Fibroblast of mammary gland (primary cell): ENCODE measurements at places on chromosomes 1 and 21.

- DNase-seq: no peak
Measured at GRCh38 chr1:187157115-187157514, 328.4 kb downstream of the PLA2G4A start.

GRCh38 chr1:26363549-26364448, 8.8 kb downstream of the ZNF683 start:
- DNase-seq: peak; percentile 71

DNA sequence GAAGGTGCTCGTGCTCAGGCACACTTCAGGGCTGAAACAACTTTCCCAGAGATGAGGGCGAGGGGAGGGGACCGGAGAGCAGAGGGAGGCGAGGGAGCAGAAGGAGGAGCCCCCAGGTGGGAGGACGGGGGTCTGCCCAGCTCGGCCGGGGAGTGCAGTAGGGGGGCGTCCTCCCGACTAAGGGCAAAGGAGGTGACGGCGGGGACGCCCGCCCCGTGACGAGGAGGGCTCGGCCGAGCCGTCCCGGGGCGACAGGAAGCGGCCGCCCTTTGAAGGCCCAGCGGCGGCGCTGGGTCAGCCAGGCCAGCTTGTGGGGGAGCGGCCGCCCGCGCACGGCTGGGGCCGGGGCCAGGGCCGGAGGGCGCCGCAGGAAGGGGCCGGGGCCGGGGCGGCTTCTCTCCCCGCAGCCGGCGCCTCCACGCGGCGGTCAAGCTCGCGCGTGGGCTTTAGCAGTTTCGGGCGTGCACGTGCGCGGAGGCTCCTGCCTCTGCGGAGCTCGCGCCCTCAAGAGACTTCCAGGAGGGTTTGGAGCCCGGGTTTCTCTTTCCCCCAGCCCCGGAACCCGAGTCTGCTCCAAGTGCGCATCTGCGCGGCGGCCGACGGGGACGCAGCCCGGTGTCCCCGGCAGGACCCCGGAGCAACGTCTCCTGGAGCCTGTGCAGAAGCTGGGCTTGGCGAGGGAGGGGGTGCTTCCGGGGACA, 100.8 kb upstream of the SLC45A1 start:
- DNase-seq: peak; percentile 27

- no peak for DNase-seq
Measured at GRCh38 chr1:67689267-67690017, 4.4 kb downstream of the GADD45A start.

- DNase-seq: no peak
Measured at GRCh38 chr1:47984175-47984789, 12.9 kb downstream of the TRABD2B start.
